Epithelial cell of proximal tubule (primary cell): ENCODE measurements at places on chromosomes 2 and 18. TPM values are rescaled to one million over a fixed set of nuclear protein-coding genes. Genes with fewer than 3 reads are reported as not detected.

CCT4 gene
- 188 and 276 TPM in 2 replicates for total RNA-seq

MBOAT2 gene
- 23.3 and 34.9 TPM in 2 replicates for total RNA-seq

SERPINB4 gene
- total RNA-seq: not detected in 2 replicates

CFAP65 gene
- total RNA-seq: 1.1 TPM in 1 of 2 replicates, not detected in the other

GALNT13 gene
- total RNA-seq: 0.52 and 1.3 TPM in 2 replicates

ELOA2 gene
- not detected in 2 replicates for total RNA-seq

DNA sequence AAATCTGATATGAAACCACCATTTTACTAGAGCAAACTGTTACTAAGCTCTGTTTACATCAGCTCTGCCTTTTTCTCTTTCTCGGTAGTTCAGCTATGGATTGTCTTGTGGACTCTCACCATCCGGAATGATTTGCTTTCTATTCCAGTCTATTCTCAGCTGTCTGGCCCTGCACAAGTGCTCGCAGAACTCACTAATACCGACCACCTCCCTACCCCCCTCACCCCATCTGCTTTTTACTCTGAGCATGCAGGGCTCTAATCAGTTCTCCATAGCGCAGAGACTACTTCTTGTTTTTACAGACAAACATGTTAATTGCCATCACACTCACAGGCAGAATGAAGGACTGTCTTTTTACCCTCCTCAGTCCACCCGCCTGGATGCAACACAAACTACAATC, 180.7 kb upstream of the POU3F3 start:
- DNase-seq: no peak

- no peak for DNase-seq
Measured at GRCh38 chr18:57561728-57562423, 24.6 kb downstream of the FECH start.

DNA sequence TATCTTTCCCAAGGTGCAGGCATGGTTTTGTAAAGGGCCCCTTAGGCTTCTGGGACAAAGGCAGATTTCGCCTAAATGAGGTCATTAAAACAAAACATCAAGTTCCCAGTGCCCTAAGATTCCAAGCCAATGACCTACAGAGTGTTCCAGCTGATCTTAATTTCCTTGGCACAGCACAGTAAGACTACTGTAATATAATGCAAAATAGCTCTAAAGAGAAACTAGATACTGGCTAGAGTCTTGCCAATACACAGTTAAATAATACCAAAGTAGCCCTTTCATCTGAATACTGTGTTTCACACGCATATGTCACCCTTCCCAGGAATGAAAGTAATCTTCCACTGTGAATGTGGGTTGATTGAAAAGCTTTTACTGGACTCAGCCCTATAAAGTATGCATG, 14.7 kb downstream of the GRB14 start:
- no peak for DNase-seq

DNA sequence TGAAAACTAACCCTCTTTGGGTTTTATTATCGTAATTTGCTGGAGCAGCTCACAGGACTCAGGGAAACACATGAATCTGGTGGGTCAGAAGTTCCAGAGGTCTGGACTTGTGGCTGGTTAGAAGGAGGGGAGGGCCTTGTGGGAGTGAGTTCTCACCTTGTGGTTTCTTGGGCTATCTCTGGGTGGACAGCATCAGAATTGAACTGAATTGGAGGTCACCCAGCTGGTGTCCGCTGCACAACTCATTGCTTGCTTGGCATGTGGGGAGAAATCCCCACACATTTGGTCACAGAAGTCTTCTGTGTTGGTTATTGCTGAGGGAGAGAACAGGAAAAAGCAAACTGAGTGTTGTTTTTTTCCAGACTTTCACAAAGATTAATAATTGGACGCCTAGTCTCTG, 27.5 kb downstream of the ZNF892 start:
- no peak for DNase-seq

- DNase-seq: no peak
Measured at GRCh38 chr2:150119819-150120218, 367.6 kb downstream of the RND3 start.

DNA sequence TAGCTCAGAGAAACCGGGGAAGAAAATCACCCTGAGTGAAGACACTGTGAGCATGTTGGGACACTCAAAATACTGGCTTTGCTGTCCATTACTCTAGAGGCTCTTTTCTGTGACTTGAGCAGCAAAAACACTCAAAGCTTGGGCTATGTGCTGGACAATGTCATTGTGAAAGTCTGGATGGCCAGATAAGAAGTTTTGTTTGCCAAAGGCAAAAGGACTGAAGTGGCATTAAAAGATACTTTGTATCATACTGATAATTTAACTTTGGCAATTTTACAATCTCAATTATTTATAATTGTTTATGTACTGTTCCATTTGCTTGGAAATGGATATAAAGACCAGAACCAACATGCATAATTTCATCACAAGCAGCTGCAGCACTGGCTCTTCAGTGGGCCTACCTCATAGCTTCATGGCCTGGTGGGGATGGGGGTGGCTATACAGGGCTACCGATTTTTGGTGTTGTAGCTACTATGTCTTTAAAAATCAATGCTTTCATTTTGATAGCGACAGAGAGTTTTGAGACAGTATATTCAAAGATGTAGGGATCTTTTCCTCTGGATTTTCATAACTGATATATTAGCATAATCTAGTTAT, 51.1 kb downstream of the RBKS start:
- DNase-seq: no peak

GRCh38 chr2:134370655-134371445, 117.0 kb downstream of the MGAT5 start:
- DNase-seq: no peak

GRCh38 chr2:239021651-239022436, 174.0 kb downstream of the TWIST2 start:
- no peak for DNase-seq

DNA sequence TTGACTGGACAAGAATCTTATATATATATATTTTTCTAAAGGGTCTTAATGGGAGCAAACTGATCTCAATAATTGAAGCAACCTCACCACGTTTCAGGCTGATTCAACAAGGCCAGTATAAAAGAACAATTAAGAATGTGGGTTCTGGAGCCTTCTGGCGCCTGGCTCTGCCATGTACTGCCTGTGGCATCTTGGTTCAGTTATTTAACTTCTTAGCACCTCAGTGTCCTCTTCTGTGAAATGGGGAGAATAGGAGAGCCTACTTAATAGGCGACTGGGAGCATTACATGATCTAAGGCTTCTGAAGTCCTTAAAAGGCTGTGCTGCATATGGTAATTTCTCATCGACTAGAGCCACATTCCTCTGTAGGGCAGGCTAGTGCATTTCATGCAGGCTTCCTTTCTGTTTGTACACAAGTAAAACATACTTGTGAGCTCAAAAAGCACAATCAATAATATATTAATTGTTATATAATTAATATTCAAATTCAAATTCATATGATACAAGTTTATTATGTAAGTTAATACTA, 118.4 kb upstream of the LYPD1 start:
- DNase-seq: no peak

- DNase-seq: no peak
Measured at GRCh38 chr2:224426656-224427055, 24.7 kb upstream of the FAM124B start.

DNA sequence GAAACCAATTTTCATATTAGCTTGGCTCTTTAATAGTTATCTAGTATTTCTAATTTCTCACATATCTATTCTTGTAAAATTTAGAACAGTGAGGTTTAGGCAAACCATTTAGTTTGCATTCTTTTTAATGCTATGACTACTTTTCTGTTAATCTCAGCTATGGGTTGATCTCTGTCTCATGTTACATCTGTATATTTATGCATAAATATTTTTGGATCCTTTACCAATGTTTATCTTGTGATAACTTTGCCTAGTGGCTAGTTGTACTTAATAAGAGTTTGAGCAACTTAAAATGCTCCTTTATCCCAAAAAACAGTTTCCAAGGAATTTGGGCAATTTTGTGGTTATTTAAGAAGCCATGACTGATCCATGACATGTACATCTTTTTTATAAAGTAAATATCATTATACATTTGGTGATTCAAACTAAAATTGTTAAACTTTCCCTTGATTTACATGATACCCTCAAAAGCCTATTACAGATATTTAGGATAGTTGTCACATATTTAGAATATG, 86.3 kb downstream of the R3HDM1 start:
- no peak for DNase-seq

GRCh38 chr2:221568299-221568698, 3.8 kb downstream of the EPHA4 start:
- DNase-seq: no peak

DNA sequence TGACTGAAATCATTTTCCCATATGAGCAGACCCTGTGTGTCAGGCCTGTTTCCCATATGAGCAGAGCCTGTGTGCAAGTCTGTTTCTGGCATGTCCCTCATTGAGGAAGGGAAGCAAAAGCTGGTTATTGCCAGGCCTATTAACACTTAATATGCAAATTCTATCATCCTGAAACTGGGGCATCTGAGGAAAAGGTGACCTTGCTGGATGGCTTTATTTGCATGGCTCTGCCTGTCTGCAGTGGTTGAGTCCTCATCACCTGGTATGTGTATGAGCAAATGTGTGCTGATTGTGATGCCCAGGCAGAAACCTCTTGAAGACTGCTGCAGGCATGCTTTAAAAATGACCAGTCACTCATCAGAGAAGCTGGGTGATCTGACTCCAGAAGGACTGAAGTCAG, 31.2 kb downstream of the EIF4E2 start:
- no peak for DNase-seq

- DNase-seq: no peak
Measured at GRCh38 chr2:68366083-68366560, 1.0 kb downstream of the PLEK start.

DNA sequence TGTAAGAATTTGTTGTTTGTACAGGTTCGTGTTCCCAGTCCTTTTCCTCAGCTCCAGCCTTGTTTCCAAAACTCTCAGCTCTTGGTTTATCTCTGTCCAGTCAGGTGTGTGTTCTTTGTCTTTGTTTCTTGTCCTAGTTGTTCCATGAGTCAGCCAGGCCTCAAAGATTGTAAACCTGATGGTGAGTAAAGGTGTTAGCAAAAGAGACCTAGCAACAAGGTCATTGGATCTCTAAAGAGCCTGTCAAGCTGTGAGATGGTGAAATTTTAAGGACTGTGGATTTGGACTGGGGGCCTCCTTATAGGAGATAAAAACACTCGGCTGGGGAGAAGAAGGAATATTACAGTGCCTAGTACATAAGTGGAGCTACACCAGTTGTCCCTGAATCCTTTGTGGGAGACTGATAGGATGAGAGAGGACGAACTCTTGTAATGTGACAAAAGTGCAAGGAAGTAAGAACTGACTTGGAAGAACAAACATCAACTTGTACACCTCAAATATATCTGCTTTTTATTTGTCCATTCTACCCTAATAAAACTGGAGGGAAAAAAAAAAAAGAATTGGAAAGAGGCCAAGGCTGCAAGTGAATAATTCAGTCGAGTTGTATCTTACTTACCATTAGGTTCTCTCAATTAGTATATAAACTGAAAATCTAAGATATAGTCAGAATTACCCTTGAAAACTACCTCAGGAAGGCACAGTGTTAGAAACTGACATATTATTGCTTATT, 37.2 kb downstream of the ITGA6 start:
- no peak for DNase-seq
